ENCODE measurements at places on chromosomes 6 and 20.
A peak's percentile ranks its signal among the peaks of the same experiment; 100 is the strongest.

- DNase-seq = peak; percentile 72
Observed at GRCh38 chr6:107115695-107116327, 496 bp upstream of the BEND3 start.

DNA sequence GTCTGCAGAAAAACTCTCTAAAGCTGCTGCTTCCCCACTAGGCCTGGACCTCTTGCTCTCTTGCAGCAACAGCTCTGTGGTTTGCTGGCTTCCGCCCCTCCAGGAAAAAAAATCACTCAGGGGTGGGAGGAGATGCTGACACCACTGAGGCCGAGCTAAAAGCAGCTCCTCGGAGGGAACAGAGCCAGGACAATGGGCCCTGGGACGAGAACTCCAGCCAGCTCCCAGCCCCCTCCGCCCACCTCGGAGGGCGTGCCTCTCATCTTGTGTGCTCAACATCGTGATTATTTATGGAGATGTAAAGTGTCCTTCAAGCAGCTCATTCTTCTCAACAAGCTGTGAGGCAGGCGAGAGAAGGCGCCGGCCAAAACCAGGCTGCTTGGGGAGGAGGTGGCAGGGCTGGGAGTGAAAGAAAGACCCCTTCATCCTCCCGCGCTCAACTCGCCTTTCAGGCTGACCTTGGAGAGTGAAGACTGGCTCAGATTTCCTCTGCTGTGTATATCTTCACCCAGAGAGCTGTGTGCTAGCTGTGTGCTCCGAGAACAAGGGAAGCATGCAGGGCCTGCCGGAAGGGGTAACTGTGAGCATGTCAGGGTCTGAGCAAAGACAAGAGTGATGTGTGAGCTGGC lies 53.5 kb upstream of the LRFN2 start:
- no peak for DNase-seq

DNA sequence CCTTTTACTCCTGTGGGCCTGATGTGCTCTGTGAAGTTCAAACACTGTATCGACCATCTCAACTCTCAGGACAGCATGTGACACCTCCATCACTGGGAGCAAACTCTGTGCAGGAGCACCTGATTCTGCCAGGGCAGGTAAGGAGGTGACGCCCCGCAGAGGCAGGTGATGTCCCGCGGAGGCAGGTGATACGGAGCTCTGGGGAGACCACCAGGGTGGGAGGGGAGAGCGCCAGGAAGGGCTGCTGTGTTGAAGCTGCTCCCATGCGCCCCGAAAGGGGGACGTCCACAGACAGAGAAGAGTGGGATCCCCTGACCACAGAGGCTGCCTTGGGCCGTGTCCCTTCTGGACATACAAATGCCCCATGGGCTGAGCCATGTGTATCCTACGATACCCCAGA lies 58.3 kb downstream of the DACT2 start:
- DNase-seq = no peak

- DNase-seq = no peak
Observed at GRCh38 chr6:97864366-97864765, 581.4 kb upstream of the MMS22L start.

- DNase-seq = peak; percentile 100
Observed at GRCh38 chr6:4358414-4359107, 223.2 kb upstream of the ECI2 start.

DNA sequence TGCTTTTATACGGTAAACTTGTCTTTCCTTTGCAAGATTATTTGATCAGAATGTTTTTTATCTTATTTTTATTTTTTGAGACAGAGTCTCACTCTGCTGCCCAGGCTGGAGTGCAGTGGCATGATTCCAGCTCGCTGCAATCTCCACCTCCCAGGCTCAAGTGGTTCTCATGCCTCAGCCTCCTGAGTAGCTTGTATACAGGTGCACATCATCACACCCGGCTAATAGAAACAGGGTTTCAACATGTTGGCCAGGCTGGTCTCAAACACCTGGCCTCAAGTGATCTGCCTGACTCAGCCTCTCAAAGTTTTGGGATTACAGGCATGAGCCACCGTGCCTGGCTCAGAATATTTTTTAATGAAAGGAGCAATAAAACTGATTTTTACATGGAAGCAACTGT lies 8.9 kb upstream of the LPIN3 start:
- DNase-seq = no peak
